ENCODE measurements at places on chromosomes 2 and 18.
A peak's percentile ranks its signal among the peaks of the same experiment; 100 is the strongest.

DNA sequence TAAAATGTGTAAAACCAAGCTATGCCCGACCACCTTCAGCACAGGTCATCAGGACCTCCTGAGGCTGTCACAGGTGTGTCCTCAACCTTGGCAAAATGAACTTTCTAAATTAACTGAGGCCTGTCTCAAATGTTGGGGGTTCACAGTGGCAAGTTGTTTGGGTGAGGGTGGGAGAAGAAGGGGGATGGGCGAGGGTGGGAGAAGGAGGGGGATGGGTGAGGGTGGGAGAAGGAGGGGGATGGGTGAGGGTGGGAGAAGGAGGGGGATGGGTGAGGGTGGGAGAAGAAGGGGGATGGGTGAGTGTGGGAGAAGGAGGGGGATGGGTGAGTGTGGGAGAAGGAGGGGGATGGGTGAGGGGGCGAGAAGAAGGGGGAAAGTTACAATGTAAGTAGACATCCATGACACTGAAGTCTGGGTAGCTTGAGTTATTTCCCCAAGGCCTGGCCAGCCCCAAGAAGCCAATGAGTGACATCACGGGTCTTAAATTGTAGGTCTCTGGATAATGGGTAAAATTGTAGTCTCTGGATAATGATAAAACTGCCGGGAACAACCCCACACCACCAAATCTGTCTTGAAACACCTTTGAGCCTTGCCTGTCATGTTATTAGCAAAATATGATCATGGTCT lies 56.3 kb downstream of the TIMM21 start:
- DNase-seq = no peak

GRCh38 chr2:149219856-149220255 lies 110.5 kb upstream of the LYPD6 start:
- no peak for DNase-seq

DNA sequence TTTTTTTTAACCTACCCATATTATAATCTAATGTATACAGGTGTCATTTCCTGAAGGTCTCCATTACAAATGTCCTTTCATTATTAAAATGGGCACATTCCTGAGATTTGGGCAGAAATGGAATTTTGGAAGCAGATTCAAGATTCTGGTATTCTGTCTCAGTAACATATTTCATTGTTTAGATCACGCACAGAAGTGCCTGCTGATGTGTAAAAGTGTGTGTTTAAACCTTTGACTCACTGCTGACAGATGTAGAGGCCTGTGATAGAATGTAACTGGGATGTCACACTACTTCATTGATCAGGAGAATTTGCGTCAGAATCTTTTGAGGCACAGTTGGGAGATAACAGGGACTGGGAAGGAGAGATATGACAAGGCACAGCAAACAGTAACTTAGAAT lies 276.8 kb upstream of the EPAS1 start:
- no peak for DNase-seq

DNA sequence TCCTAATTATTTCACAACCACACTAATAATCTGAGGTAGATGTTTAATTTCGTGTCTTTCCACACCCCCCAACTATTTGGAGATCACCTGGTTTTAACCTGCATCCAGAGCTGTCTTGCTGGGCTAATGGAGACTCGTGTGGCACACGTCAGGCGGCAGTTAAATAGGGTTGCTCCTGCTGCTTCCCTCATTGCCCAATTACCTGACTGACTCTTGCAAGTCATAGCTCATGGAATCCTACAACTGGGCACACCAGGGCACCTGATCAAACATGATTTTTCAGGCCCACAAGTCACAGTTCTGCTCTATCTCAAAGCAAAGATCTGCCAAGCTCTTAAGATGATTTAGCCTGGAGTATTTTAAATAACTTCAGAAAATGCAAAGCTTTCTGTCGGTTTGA lies 1430.4 kb upstream of the ACVR2A start:
- DNase-seq = no peak

DNA sequence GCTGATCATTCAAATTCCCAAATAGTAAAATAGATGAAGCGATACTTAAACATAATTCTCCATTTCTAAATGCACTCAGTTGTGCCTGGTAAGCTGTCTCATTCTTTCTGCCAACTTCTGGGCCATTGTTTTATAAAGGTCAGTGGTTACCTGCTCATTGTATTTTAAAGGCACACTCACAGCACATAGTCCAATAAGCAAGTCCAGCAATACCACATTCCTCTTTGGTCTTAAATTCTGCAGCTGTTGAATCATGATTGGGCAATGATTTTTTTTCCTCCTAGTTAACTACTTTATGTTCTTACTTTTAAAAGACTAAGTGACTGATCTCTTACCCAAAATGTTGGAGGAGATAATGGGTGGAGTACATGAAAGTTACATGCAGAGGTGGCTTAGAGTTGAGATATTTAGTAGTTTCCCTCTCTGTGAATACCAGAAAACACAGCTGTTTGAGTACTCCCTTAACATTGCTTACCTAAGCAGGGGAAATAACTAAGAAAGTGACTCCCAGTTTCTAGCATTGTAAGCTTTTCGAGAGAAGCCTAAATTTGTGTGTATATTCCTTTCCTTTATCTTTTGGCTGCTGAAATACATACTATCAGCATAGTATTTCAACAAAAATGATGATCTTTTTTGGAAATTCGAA lies 220.7 kb downstream of the CAMKMT start:
- DNase-seq = no peak

GRCh38 chr18:42736074-42736473 lies 379.4 kb downstream of the RIT2 start:
- DNase-seq = no peak

DNA sequence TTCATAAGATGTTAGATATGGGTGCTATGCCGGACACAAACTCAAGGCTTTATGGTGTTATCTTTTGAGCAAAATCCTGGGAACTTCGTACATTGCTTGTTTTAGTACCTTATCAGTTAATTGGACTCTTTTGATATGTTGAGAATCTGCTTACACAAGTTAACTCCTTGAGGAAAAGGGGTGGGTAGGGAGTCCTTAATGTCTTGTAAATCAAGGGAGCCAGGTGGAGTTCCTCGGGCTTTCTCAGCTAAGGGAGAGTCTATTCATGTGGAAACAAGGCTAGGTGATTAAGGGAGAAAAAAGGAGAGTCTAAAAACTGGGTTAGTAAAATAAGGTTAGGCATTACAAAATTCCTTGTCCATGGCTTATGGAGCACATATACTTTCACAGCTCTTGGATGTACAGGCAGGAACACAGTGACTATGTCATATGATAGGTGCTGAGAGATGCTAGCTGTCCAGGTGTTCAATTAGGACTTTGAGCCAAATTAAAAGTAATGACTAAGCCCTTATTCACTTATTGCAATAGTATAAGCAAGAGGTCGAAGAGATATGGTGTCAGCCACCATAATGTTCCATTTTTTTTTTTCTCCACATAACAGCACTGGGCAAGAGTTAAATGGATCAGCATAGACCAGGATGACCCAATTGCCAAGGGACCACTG lies 59.5 kb upstream of the DYNAP start:
- DNase-seq = no peak

GRCh38 chr2:158953926-158954763 lies 14.3 kb upstream of the TANC1 start:
- peak; percentile 38 for DNase-seq

DNA sequence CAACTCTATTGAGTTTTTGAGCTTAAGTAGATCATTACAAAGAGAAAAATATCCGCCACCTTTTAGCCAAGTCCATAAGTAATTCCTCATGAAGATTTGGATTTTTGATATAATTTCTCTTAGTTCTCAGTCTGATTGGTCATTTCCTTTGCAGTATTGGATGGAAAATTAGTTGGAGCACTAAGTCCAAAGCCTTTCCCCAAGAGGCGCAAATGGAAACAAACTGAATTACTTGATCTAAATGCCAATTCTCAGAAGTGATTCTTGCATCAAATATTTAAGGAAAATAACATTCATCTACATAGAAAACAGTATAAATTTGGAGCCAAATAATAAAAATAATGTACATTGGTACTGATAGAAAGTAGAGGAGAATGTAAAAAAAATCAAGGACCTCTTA lies 115.6 kb downstream of the CACNB4 start:
- no peak for DNase-seq

DNA sequence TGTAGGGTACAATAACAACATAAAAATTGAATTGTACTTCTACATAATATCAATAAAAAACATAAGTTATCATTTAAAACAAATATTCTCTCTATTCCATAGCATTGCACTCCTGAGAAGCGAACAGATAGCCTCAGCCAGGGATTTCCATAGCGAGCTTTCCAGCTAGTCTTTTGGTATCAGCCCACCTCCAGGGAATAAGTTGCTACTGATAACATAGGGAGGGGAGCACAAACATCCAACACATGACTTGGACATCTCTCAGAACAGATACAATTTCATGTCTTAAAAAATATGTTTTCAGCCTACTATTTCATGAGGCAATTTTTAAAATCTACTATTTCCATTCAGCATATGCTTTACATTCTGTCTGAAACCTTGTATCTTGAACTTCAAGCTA lies 804.4 kb upstream of the RAB6C start:
- no peak for DNase-seq

DNA sequence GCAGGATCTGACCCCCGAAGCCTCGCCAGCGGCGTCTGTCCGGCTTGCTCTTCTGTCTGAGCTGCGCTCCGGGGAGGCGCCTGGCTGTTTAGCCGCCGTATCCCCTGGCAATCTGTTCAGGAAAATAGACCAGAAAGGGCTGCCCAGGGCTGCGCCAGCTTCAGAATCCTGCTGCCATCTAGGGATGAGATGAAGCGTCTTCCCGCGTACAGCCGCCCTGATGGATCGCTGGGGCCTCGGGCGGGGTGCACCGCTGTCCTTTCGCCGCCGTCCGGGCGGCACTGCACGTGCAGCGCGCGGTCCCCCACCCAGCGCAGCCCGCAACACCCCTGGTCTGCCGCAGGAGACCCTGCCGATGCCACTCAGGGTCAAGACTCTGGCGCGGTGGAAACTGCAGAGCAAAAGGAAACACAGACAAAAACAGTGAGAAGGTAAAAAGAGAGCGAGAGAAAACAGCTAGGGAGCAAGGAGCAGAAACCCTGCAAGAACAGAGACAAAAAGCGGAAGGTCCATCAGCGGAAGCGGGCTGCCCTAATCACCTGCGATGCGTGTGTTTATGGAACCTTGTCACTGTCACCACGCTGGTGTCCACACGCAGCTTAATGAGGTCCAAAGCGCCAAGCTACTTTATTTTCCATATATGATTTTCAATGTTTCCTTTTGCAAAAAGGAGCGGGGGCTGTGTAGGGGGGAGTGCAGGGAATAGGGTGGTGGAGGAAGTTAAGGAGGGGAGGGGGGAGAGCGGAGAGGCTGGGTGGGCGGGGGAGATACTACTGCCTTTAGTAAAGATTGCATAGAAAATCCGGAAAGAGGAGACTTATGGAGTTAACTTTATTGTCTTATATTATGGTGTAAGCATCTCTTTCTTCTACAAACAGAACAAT lies 2113.3 kb upstream of the PIK3C3 start:
- DNase-seq = no peak

DNA sequence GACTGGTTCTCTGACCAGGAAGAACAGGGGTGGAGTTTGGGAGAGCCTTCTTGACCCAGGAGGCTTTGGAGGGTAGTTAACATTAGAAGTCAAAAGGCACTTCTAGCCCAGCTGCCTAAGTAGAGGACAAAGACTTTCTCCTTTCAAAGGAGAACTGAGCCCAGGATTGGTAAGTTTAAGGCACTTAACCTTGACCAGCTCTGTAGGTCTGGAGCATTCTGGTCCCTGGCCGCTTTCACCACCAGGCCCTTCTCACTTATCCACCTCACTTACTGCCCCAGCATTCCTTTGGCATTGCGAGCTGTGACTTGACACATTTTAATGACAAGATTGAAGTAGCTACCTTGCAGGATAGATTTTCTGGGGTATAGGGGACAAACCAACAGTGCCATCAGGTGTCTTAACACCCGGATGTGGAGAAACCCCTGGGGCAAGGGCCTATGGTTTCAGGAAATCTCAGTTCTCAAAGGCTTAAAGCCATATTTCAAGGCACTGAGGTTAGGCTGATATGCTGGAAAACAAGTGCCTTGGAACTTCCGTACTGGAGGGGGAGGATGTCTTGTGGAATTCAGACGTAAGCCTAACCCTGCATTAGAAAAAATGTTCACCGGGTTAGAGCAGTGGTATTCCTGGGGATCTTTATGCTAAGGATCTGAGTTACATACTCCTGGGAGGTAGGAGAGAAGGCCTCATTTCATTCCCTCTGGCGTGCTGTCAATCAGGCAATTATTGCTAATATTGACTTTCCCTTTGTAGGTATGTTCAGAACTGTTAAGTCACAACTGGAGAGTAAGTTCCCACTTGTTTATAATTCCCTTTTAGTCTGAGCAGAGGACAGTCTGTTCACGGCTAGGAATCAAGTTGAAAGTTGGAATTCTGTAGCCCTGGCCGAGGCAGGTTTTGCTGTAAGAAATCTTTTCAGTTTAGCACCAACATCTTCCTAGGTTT lies 4.3 kb downstream of the C2orf68 start:
- DNase-seq = no peak

DNA sequence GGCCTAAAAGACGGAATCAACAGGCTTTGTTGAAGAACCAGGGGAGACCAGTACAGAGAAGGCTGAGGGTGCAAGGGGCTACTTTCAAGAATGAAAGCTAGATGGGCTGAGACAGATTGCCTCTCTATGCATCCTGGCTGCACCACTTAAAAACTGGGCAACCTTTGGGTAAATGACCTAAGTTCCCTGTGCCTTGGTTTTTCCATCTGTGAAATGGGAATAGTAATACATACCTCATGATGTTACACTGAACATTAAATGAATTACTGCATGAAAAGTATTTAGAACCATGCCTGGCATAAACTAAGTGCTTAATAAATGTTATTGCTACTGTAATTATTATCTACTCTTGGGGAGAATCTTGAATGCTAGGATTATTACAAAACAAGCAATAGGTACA lies 106.5 kb downstream of the PRKCE start:
- no peak for DNase-seq

GRCh38 chr18:9366126-9366714 lies 31.6 kb downstream of the TWSG1 start:
- no peak for DNase-seq

DNA sequence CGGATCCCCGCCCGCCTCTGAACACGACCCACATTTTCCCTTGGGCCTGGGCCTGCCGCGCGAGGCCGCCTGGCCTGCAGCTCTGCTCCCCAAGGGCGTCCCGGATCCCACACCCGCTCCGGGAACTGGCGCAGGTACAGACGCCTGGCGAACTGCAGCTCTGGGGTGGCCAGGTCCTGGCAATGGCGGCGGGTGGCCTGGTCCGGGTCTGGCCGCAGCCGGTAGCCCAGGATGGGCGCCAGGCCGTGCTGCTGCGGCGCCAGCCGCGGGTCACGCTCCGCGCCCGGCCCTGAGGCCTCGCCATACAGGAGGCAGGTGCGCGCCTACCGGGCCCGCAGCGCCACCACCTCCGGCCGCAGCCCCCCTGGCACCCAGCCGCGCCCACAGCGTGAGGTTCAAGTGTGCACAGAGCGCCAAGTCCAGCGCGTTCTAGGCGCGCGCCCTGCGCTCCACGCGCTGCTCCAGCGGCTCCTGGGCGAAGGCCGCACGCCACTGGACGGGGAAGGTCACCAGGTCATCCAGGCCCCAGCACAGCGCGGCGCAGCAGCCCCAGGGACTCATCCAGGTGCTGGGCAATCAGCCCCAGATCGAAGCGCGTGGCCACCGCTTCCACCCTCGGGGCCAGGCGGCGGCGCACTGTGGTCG lies 9.5 kb downstream of the AQP12A start:
- DNase-seq = no peak
